ENCODE measurements at places on chromosomes 7 and 10. TPM values are rescaled to one million over a fixed set of nuclear protein-coding genes. Genes with fewer than 3 reads are reported as not detected.

CYP2C18 gene
- total RNA-seq, result 0.88 TPM

ZSCAN21 gene
- 6.4 TPM for total RNA-seq

HMX2 gene
- total RNA-seq, result 0.18 TPM

ANKRD26 gene
- 13.2 TPM for total RNA-seq

GBX1 gene
- 0.16 TPM for total RNA-seq

SPRN gene
- total RNA-seq, result not detected

KIAA1217 gene
- 0.60 TPM for total RNA-seq

EBF3 gene
- not detected for total RNA-seq

MOGAT3 gene
- total RNA-seq, result not detected

MEST gene
- 1.7 TPM for total RNA-seq

GRID1 gene
- total RNA-seq, result not detected

HABP2 gene
- not detected for total RNA-seq

PVRIG gene
- total RNA-seq, result 27.7 TPM

CAMK2B gene
- total RNA-seq, result 1.1 TPM

TUBB8 gene
- not detected for total RNA-seq

DPYSL4 gene
- 15.0 TPM for total RNA-seq

SHH gene
- not detected for total RNA-seq

HOXA4 gene
- total RNA-seq, result 0.25 TPM

SAP25 gene
- total RNA-seq, result 13.1 TPM

UTF1 gene
- not detected for total RNA-seq

AGR2 gene
- not detected for total RNA-seq

HELLS gene
- 154 TPM for total RNA-seq

ZP3 gene
- total RNA-seq, result 7.0 TPM

MRLN gene
- not detected for total RNA-seq

CELF2 gene
- 102 TPM for total RNA-seq

LRRTM3 gene
- not detected for total RNA-seq

BTAF1 gene
- total RNA-seq, result 59.4 TPM

TFPI2 gene
- total RNA-seq, result not detected

TLL2 gene
- not detected for total RNA-seq
